Breast epithelium (tissue), 4 donors: ENCODE measurements at places on chromosomes 7 and 10. TPM values are rescaled to one million over a fixed set of nuclear protein-coding genes. Genes with fewer than 3 reads are reported as not detected.

DNA sequence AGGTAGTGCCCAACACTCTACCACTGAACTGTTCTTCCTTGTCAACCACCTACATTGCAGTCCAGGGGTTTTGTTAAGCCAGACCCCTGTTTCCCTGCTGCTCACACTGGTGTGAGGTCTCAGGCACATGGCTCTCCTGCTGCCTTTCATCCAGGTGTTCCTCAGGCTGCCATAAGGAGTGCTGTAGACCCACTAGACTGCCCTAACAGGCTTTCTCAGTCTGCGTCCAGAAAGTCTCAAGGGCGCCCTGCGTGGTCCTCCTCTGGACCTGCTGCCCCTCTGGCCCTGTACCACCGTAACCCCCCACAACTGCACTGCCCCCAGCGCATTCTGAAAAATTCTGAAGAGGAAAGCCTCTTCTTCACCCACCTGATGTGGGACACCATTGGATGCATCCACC lies 225.7 kb upstream of the ANKRD30A start:
- no peaks in the 10 kb centered on the region for H3K4me1 ChIP-seq
- DNase-seq, result no peak
- H3K36me3 ChIP-seq, result no peaks in the 10 kb centered on the region
- H3K27ac ChIP-seq, result no peak overlapping the region
- no peak overlapping the region for H3K4me3 ChIP-seq

DNA sequence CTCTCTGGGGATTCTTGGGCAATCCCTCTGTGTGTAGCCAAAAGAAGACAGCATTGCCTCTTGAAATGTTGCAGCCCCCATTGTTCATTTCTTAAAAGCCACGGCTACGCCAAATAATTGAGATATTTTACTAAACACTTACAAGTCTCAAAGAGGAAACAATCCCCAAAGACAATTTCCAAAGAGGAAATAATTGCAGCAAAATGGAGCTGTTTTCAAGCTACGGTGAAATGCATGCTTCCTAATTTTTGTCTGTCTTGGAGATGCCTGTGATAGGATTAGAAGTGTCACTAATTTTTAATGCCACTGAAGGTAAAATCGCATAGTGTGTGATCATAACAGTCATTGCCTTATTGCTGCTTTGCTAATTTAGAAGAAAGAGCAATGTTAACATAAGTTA lies 72.9 kb upstream of the NAMPT start:
- no peaks in the 10 kb centered on the region for H3K4me1 ChIP-seq
- H3K36me3 ChIP-seq, result no peaks in the 10 kb centered on the region
- DNase-seq, result no peak
- no peak overlapping the region for H3K27ac ChIP-seq
- no peaks in the 10 kb centered on the region for H3K27me3 ChIP-seq

BUB3 gene
- 98.1 TPM for total RNA-seq

GRCh38 chr10:119365773-119366599 lies 158.6 kb downstream of the GRK5 start:
- DNase-seq, result no peak
- H3K36me3 ChIP-seq, result no peaks in the 10 kb centered on the region
- H3K4me1 ChIP-seq, result no peaks in the 10 kb centered on the region
- H3K27me3 ChIP-seq, result no peaks in the 10 kb centered on the region

GRCh38 chr7:28953633-28954032 lies 4.5 kb downstream of the TRIL start:
- peaks cover 11% of the 10 kb centered on the region for H3K4me1 ChIP-seq
- H3K36me3 ChIP-seq, result no peaks in the 10 kb centered on the region
- no peak overlapping the region for H3K4me3 ChIP-seq
- DNase-seq, result no peak
- H3K27ac ChIP-seq, result peak overlapping the region; percentile 73

- H3K27me3 ChIP-seq, result peaks cover 64% of the 10 kb centered on the region
- no peak overlapping the region for H3K27ac ChIP-seq
- peak overlapping the region; percentile 62 for H3K4me3 ChIP-seq
- DNase-seq, result no peak
These were observed 895 bp upstream of the ZNF804B start for GRCh38 chr7:88758381-88759229.

- H3K36me3 ChIP-seq, result no peaks in the 10 kb centered on the region
- H3K27me3 ChIP-seq, result no peaks in the 10 kb centered on the region
- H3K4me1 ChIP-seq, result no peaks in the 10 kb centered on the region
- H3K27ac ChIP-seq, result no peak overlapping the region
- no peak for DNase-seq
- H3K4me3 ChIP-seq, result no peak overlapping the region
These were observed 78.1 kb upstream of the CYTH3 start for GRCh38 chr7:6350433-6351058.

DNA sequence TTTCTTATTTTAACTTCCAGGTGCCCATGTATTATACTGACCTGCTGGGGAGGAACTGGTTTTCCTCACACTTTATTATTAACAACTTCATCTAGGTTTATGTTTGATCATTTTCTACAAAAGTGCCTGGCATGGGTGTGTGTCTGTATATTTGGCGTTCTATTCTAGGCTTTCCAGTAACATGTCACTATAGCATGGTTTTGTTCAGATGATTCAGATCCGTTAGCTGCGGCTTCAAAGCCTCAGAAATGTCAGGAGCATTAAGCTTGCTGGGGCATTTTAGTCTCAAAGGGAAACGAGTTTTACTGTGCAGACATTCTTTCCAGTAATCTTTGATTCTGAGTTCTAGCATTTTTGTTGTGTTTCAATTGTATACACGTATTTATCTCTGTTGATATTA lies 2.3 kb downstream of the INPP5A start:
- H3K4me1 ChIP-seq, result peaks cover 22% of the 10 kb centered on the region
- no peak for DNase-seq
- no peak overlapping the region for H3K4me3 ChIP-seq
- H3K27ac ChIP-seq, result no peak overlapping the region
- no peaks in the 10 kb centered on the region for H3K36me3 ChIP-seq
- H3K27me3 ChIP-seq, result no peaks in the 10 kb centered on the region

ASZ1 gene
- not detected for total RNA-seq

DNA sequence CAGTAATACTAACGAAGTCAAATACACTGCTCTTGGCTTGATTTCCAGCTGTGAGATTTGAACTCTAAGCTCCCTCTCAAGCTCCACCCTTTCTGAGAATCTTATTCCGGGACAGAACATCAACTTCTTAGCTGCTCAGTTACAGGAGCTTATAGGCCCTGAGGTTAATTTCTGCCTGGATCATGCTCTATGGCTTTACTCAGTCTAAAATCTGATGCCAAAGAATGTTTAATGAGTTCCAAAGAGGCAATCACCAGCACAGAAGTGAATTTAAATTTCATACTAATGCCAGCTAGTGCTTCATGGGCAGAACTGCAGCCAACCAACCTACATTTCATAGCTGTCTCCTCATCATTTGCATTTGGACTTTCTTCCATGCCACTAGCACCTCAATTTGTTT lies 707.2 kb downstream of the MAGI2 start:
- H3K4me1 ChIP-seq, result no peaks in the 10 kb centered on the region
- no peaks in the 10 kb centered on the region for H3K36me3 ChIP-seq
- no peak for DNase-seq
- H3K4me3 ChIP-seq, result no peak overlapping the region
- no peaks in the 10 kb centered on the region for H3K27me3 ChIP-seq

PRKCQ gene
- total RNA-seq, result 0.64 TPM

DNA sequence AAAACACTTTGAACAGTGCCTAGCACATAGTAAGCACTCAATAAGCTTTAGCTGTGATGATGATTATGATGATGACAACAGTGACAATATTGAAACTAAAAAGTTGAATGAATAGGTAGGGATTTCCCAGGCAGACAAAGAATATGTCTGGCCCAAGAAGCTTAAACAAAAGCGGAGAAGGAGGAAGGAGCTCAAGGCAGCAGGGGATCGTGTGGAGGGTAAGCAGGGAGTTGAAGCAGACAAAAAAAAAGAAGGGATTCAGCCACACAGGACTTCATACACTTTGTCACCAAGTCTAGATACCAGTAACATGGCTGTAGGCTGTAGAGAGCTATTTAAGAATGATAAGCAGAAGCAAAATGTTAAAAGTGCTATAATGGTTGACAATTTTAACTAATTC lies 144.0 kb downstream of the CALN1 start:
- no peak overlapping the region for H3K4me3 ChIP-seq
- no peaks in the 10 kb centered on the region for H3K36me3 ChIP-seq
- no peak overlapping the region for H3K27ac ChIP-seq
- H3K4me1 ChIP-seq, result no peaks in the 10 kb centered on the region
- no peaks in the 10 kb centered on the region for H3K27me3 ChIP-seq

ARF5 gene
- 134 TPM for total RNA-seq

SNX10 gene
- 18.1 TPM for total RNA-seq

GRCh38 chr7:142231716-142232115 lies 26.1 kb downstream of the PRSS58 start:
- no peaks in the 10 kb centered on the region for H3K36me3 ChIP-seq
- no peaks in the 10 kb centered on the region for H3K27me3 ChIP-seq
- no peak overlapping the region for H3K4me3 ChIP-seq

DNA sequence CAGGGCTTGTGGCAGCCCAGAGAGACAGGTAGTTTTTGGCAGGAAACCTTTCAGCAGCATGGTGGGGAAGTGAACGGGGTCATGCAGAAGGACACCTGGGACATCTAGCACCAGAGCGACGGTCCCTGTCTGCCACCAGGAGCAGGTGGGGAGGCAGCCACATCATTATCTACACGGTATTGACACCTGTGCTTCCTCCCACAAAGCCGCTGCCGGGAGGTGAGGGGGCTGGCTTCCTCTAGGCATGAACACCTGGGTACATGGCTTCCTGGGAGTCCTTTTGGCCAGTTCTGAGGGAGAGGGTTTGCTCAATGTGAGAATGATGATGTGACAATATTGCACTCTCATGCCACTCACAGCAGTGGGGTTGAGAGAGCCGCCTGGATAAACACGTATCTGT lies 275.2 kb downstream of the ACTR3B start:
- H3K27ac ChIP-seq, result no peak overlapping the region
- DNase-seq, result no peak
- H3K4me1 ChIP-seq, result no peaks in the 10 kb centered on the region
- no peak overlapping the region for H3K4me3 ChIP-seq

- H3K4me3 ChIP-seq, result no peak overlapping the region
- H3K27me3 ChIP-seq, result no peaks in the 10 kb centered on the region
- no peaks in the 10 kb centered on the region for H3K36me3 ChIP-seq
These were observed 48.2 kb downstream of the PLEKHA8 start for GRCh38 chr7:30076411-30076810.

GRCh38 chr10:114033566-114033965 lies 10.1 kb upstream of the ADRB1 start:
- H3K27me3 ChIP-seq, result no peaks in the 10 kb centered on the region
- no peak for DNase-seq
- no peaks in the 10 kb centered on the region for H3K4me1 ChIP-seq
- no peaks in the 10 kb centered on the region for H3K36me3 ChIP-seq

DNA sequence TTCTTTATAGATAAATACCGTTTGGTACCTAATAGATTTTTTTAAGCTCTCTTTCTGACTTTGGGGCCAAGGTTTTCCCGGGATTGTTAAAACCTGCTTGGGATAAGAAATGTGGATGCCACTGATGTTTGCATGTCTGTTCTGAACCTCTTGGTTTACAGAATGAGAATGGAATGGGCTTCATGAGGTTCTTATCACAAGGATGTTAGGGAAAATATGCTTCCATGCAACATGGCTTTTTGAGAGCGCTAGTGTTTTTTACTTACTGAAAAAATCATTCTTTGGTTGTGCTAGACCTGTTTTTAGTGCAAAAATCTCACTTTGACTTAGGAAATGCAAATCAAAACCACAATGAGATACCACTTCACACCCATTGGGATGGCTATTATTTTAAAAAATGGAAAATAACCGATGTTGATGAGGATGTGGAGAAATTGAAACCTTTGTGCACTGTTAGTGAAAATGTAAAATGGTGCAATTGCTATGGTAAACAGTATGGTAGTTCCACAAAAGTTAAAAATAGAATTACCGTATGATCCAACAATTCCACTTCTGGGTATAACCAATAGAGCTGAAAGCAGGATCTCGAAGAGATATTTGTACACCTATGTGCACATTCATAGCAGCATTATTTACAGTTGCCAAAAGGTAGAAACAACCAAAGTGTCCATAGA lies 38.9 kb downstream of the TSPAN14 start:
- H3K4me1 ChIP-seq, result peaks cover 10% of the 10 kb centered on the region
- H3K27ac ChIP-seq, result peak overlapping the region; percentile 66
- no peaks in the 10 kb centered on the region for H3K36me3 ChIP-seq
- no peak for DNase-seq

DNA sequence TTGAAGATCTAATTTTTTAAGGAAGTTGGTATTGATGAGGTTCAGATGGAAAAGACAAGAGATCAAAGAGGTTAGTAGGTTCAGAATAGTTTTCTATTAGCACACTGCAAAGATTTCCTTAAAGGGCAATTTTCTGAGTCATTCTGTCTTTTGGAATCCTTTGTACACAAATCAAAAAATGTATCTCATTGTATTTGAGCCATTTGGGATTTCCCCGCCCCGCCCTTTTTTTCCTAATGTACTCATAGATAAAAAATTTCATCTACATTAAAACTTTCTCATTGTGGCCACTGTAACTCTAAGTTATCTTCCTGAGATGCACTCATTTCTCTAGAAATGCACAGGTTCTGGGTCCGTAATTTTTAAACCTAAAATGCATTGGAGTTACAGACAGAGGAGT lies 12.1 kb downstream of the GIMAP6 start:
- no peak overlapping the region for H3K4me3 ChIP-seq
- H3K36me3 ChIP-seq, result no peaks in the 10 kb centered on the region
- H3K27me3 ChIP-seq, result no peaks in the 10 kb centered on the region
- DNase-seq, result no peak
- no peaks in the 10 kb centered on the region for H3K4me1 ChIP-seq

CLDN4 gene
- total RNA-seq, result 3.8 TPM

HGF gene
- 15.7 TPM for total RNA-seq

OR6V1 gene
- not detected for total RNA-seq

DNA sequence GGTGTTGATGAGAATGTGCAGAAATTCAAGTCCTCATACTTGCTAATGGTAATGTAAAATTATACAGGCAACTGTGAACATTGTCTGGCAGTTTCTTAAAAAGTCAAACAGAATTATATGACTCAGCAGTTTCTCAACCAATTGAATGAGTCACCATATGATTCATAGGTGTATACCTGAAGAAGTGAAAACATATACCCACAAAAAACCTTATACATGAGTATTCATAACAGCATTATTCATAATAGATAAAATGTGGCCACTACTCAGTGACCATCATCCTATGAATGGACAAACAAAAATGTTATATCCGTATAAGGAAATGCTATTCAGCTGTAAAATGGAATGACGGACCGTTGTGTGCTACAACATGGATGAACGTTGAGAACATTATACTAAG lies 253.5 kb downstream of the MALRD1 start:
- H3K36me3 ChIP-seq, result no peaks in the 10 kb centered on the region
- no peak for DNase-seq
- H3K27me3 ChIP-seq, result no peaks in the 10 kb centered on the region
- H3K4me1 ChIP-seq, result no peaks in the 10 kb centered on the region
- H3K4me3 ChIP-seq, result no peak overlapping the region

- H3K36me3 ChIP-seq, result peaks cover 3% of the 10 kb centered on the region
- H3K27me3 ChIP-seq, result no peaks in the 10 kb centered on the region
- H3K4me3 ChIP-seq, result no peak overlapping the region
- no peaks in the 10 kb centered on the region for H3K4me1 ChIP-seq
These were observed 8.8 kb downstream of the PPRC1 start for GRCh38 chr10:102141583-102142107.
